ENCODE measurements at places on chromosomes 7 and 10. TPM values are rescaled to one million over a fixed set of nuclear protein-coding genes. Genes with fewer than 3 reads are reported as not detected.

DNA sequence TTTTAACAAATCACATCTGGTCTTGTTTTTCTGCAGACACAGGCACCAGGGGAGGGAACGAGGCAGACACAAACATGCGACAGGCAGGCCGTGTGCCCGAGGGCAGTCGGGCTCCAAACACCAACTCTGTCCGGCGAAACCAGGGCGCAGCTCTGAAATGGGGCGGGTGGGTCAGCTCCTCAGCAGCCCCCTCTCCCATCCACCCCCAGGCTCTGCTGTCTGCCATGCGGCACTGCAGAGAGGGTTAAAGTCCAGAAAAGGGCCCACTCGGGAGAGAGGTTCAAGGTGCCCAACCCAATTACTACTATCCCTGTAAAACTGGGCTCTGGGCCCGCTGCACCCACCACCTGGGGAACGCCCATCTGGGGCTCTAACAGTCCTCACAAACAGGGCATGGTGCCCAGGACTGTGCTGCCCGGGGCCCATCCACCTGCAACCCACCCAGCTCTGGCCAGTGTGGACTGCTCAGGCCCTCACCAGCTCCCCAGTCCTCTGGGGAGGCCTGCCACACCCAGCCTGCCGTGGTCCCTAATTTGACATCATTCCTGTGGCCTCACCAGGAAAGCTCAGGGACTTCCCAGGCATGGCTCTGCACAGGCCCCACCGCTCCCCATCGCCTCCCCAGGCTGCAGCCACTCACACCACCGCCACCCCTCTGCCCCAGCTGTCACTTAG is 18.7 kb downstream of the YKT6 start:
- no peak for DNase-seq

DNA sequence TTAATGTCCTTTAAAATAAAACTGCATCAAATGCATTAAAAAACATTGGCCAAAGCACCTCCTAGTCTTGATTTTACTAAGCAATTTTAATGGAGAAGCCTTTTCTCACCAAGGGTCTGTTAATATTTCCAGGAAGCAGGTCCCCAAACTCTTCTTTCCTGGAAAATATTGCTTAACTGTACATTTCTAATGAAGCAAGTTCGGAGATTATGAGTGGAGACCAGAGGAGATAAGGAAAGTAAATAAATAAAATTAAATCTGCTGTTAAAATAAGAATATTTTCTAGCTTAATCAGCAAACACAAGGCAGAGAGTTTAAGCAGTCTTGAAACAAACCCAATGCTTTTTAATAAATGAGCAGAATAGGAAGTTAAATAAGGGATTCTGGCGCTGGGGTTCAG is 322.4 kb downstream of the PTEN start:
- DNase-seq: no peak

DNA sequence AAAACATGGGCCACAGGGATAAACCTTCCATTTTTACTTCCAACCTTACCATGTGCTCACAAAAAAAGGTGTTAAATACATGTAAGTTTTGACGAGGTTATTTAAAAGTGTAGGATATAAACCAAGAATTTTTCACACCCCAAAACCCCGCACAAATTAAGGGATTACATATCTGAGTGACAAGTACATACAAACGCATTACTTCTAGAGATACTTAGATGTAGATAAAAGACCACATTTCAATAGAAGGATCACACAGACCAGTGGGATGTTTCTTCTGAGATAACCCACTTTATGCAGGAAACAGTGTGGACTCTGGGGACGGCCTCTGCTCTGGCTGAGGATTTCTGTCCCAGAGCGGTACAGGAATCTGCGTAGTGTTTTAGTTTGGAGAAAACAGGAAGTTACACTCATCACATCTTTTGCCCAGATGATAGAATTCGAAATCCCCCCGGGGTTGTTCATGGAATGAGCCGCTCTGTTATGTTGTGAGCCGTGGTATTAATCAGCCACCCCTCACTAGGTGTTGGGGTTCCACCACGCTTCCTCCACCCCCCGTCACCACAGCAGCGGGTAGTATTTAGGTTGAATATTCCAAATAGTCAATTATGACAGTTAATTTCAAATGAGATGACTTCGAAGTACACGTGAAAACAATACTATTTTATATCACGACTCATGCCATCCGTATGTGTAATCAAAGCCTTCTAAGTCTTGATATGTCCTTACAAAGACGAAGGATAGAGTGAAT is 1.3 kb upstream of the CUL1 start:
- peak; percentile 88 for DNase-seq

Gene CALML5
- not detected for total RNA-seq

GRCh38 chr10:133442967-133443924 is 10.5 kb upstream of the SCART1 start:
- no peak for DNase-seq

DNA sequence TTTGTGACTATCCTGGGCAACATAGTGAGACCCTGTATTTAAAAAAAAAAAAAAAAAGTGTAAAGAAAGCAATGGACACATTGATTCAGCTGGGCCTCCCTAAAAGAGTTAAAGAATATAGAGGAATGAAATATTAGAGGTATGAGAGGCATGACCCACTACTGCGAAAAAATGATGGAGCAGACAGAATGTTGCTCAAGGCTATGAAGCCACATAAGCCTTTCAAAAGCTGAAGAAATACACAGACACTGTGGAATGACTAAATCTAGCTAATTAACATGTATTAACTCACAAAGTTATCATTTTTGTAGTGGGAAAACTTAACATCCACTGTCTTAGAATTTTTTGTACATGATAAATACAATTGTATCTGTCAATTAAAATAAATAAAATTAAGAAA is 107.3 kb downstream of the HGF start:
- no peak for DNase-seq

DNA sequence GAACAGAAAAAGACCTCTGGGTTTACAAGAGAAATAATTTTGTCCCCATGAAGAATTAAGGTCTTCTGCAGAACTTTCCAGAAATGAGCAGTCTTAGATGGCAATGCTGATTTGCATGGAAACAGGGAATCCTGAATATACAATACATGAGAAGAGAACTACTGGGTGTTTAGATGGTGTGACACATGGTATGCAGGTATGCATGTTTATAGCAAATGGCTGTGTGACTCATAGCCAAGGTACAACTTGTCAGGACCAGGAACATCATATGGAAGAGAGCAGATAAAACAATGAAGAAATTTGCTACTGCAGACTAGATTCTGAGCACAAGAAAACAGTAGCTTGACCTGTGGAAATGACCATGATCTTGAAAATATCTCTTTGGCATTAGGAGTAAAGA is 907.8 kb downstream of the GATA3 start:
- no peak for DNase-seq

Gene HOXA4
- 0.51 TPM for total RNA-seq

DNA sequence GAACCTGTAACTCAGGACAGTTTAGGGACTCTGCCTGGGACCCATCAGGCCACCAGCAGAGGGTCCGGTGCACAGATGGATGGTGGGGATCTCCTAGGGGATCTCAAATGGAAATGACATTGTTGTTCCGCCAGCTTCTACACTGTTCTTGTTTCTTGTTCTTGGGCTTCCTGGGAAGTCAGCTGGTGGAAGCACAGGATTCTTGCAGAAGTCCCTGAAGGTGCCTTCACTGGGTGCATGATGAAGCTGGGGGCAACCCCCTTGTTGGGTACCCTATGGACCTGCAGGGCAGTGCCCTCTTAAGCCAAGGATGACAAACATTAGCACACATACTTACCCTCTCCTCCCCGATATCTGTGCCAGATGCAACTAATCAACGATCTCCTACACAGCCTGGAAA is 18.6 kb downstream of the SFTPD start:
- DNase-seq: no peak

Gene VAX1
- total RNA-seq: not detected

DNA sequence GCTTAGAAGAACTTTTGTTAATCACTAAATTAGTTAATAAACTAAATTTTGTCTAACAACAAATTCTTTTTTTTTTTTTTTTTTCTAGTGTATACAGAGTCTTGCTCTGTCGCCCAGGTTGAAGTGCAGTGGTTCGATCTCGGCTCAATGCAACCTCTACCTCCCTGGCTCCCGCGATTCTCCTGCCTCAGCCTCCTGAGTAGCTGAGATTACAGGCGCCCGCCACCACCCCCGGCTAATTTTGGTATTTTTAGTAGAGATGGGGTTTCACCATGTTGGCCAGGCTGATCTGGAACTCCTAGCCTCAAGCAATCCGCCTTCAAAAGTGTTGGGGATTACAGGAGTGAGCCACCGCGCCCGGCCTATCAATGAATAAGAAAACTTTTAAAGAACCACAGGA is 1.1 kb upstream of the IQUB start:
- no peak for DNase-seq

Measured in dermis microvascular lymphatic vessel endothelial cell (primary cell).